ENCODE measurements at places on chromosomes 5 and 9.
A peak's percentile ranks its signal among the peaks of the same experiment; 100 is the strongest.

- DNase-seq = peak; percentile 91
Measured at GRCh38 chr9:106892632-106893031, 29.7 kb downstream of the ZNF462 start.

GRCh38 chr5:107467137-107467932 lies 203.4 kb downstream of the EFNA5 start:
- no peak for DNase-seq

GRCh38 chr5:111238431-111239225 lies 14.4 kb downstream of the CAMK4 start:
- DNase-seq = no peak

DNA sequence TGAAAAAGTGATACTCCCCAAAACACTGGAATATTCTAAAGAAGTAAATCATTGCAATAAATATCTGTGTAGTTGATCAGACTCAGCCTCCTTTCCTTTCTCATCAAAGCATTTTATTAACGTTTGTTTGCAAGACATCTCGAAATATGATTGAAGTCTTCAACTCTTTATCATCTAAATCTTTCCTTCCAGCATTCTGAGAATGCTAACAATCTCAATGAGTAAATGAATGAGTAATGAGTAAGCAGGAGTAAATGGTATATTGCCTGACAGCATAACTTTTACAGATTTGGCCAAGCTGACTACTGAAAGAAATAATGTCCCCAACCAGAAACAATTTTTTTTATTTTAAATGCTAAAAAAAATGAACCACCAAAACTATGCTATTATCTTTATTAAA lies 157.1 kb downstream of the SLCO4C1 start:
- DNase-seq = no peak

DNA sequence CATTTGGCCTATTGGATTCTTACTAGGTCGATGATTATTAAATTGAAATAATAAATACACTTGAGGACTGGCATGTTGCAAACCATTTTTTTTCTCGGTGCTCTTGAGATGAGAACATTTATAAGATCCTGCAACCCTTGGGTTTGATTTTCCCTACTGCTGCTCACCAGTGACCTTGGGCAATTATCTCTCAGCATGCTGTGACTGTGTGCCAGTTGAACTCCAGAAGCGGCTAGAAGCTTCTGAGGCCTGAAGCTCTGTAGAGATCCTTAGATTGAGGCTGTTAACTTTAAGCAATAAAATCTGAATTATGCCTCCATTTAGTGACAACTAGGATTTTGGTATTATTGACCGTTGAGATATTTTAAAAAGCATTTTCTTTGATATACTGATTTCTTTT lies 489.8 kb downstream of the MAT2B start:
- no peak for DNase-seq

DNA sequence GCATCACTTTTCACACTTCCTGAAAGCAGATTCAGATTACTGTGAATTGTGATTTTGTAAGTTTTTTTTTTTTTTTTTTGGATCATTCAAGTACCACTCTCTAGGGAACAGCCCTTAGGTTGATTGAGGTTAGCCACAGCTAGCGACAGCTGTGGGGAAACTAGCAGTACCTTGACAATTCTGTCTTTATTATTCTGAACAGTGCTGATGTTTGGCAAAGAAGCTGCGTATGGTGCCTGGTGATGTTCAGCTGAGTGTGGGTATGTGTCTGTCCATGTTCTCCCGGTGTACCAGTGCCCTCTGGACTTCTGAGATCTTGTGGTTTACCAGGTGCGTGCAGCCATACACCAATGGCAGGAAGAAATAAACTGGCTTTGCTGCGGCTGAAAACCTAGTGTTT lies 117.3 kb upstream of the PLPPR1 start:
- DNase-seq = no peak

DNA sequence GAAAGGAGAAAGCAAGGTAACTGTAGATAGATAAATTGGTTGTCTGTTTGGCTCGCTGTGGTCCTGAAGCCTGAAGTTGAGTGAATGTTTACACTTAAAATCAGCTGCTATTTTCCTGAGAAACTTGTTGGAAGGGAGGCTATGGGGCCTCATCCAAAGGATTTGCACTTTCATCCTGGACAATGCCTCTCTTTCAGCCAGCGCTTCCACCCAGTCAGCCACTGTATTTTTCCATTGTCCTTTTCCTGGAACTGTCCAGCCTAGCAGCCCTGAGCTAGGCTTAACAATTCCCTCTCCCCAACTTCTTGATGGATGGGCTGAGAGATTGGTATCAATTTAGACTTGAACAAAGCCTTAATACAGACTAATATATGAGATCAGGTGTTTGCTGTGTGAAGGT lies 429.2 kb downstream of the DMAC1 start:
- no peak for DNase-seq

DNA sequence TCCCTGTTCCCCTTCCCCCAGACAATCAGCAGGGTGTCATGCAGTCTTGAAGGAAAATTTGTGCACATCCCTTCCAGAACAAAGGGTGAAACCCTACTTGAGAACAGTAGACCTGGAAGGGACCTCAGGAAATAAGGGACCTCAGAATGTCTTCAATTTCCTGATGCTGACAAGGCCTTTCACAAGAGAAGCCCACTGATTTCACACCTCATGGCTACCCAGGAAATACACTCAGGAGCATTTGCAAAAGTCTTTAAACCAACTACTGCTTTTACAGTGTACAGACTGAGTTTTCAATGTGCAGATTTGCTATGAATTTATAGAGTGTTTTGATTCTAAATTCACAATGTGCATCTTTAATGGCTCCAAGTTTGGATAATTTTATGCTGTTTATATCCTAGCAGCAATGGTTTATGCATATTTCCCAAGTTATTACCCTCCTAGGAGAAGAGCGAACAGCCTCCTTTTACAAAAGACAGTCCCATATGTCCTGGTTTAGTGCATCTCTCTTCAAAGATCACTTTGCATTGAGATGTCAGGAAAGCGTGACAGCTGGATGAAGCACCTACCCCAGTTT lies 74.8 kb downstream of the GALNT10 start:
- no peak for DNase-seq

DNA sequence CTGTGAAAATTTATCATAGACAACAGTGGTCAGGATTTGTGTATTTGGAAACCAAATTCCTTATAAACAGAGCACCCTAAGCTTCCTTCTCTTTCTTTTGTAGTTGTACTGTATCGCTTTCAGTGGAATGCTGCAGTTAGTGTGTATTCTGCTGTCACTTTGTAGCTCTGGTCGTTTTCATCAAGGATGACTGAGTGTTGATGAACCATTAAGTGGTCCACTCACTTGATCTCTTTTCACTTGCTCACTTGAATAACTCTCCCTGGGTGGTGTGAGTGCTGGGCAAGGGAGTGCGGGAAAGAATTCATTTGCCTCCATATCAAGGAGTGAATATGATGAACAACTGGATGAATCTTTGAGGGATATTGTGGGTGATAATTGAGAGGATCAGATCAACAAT lies 1225.7 kb upstream of the WWC1 start:
- DNase-seq = no peak

GRCh38 chr5:125634216-125634835 lies 788.9 kb upstream of the GRAMD2B start:
- DNase-seq = no peak

DNA sequence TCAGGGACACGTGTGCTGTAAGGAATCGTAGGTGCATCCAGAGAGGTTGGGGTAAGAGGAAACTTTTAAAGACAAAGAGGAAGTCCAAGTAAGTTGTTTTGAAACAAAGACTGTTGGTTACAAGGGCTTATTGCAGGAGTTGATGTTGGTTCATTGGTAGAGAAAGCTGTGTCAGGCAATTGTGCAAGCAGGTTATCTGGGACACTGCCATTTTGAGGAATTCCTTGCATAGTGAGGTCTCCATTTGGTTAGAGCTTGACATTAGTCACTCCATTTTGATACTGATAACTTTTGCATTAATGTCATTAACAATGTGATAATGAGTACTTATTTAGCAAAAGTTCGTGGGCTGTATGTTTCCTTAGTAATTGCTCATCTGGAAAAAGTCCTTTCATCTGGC lies 24.9 kb downstream of the CNOT6 start:
- no peak for DNase-seq

DNA sequence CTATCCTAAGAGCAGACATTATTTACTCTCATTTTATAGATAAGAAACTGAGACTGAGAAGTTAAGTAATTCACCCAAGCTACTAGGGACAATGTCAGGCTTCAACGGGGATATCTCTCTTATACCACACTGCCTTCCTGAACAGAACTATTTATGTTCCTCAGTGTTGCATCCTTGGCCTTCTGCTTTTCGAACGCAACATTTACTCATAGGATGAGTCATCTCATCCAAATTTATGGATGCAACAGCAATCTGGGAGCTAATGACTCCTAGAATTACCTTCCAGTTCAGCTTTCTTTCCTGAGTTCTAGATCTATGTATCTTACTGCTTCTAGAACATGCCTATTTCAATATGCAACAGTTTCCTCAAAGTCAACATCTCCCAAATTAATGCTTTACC lies 103.6 kb upstream of the PAM start:
- no peak for DNase-seq

GRCh38 chr5:136013559-136013958 lies 15.2 kb upstream of the TGFBI start:
- DNase-seq = no peak

GRCh38 chr5:65067147-65067506 lies 298.4 kb downstream of the CWC27 start:
- no peak for DNase-seq

Measured in T1000 (cell line).